ENCODE measurements at places on chromosomes 16 and 17.

DNA sequence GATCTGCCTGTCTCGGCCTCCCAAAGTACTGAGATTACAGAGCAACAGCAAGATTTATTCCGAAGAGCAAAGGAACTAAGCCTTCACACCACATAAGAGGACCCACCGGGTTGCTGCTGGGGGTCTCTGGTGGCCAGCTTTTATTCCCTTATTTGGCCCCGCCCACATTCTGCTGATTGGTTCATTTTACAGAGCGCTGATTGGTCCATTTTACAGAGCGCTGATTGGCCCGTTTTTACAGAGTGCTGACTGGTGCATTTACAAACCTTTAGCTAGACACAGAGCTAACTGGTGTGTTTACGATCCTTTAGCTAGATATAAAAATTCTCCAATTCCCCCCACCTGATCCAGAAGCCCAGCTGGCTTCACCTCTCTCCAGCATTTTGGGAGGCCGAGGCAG, 26.3 kb downstream of the COPRS start:
- DNase-seq, result no peak

DNA sequence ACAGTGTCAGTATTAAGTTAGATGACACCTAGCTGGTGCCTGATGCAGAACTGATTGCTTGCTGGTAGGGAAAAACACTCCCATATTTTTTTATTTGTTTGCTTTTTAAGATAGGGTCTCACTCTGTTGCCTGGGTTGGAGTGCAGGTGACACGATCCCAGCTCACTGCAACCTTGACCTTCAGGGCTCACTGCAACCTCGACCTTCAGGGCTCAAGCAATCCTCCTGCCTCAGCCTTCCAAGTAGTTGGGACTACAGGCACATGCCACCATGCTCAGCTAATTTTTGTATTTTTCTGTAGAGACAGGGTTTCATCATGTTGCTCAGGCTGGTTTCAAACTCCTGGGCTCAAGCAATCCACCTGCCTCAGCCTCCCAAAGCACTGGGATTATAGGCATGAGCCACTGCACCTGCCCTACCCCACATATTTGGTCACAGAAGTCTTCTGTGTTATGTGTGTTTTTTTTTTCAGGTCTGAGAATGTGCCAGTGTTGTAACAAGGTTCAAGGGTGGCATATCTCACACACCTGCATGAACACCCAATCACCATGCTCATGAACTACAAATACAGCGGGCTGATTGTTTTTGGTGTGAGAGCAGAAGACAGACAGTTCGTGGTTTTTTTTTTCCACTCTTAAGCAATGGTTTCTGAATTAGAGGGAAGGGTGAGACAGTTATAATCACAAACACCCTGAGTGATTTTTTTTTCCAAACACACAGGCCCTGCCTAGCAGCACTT, 22.8 kb downstream of the SPAG9 start:
- DNase-seq, result peak; percentile 40

GRCh38 chr16:10521681-10522274, 58.6 kb downstream of the EMP2 start:
- DNase-seq, result peak; percentile 70

- DNase-seq, result no peak
These were observed 195.1 kb downstream of the CDRT15L2 start for GRCh38 chr17:20774472-20775135.

DNA sequence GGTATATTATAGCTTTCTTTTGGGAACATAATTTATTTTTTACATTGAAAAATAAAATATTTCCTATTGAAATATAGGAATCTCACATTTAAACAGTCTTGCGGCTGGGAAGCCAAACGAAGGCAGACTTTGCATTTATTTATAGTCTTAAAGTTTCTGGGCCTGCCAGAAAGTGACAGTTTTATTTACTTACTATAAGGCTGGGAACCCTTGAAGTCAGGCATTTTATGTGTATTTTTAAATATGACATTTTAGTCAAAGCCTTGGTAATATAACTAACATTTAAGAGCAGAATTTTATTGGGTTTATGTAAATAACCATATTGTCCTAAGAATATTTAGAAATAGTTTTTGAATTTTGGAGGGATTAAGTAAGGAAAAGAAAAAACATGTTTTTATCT, 97.5 kb downstream of the TANGO6 start:
- no peak for DNase-seq

GRCh38 chr16:29844575-29845331, 18.3 kb downstream of the CDIPT start:
- DNase-seq, result no peak

GRCh38 chr16:54289945-54290832, 3.6 kb upstream of the IRX3 start:
- DNase-seq, result no peak

- DNase-seq, result peak; percentile 51
These were observed 22.6 kb upstream of the SPATA32 start for GRCh38 chr17:45284176-45285140.

- no peak for DNase-seq
These were observed 252.7 kb downstream of the PARN start for GRCh38 chr16:14377326-14377725.

- no peak for DNase-seq
These were observed 115.1 kb upstream of the TOB1 start for GRCh38 chr17:50981279-50981678.

DNA sequence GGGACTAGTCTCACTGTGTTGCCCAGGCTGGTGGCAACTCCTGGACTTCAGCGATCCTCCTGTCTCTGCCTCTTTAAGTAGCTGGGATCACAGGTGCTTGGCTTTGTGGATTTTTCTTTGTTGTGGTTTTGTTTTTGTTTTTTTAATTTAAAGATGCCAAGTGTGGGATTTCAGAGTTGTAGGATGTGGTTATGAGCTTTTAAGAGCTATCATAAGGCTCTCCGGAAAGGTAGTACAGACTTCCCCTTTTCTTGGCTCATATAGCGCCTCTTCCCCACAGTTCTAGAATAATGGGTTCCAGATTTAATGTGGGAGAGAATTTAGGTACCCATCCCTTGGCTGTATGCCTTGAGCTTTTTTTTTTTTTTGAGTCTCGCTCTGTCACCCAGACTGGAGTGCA, 17.1 kb downstream of the AKAP1 start:
- DNase-seq, result peak; percentile 68

- no peak for DNase-seq
These were observed 3.3 kb upstream of the CARHSP1 start for GRCh38 chr16:8872071-8872470.

GRCh38 chr16:54842743-54843423, 87.8 kb upstream of the IRX5 start:
- DNase-seq, result no peak

DNA sequence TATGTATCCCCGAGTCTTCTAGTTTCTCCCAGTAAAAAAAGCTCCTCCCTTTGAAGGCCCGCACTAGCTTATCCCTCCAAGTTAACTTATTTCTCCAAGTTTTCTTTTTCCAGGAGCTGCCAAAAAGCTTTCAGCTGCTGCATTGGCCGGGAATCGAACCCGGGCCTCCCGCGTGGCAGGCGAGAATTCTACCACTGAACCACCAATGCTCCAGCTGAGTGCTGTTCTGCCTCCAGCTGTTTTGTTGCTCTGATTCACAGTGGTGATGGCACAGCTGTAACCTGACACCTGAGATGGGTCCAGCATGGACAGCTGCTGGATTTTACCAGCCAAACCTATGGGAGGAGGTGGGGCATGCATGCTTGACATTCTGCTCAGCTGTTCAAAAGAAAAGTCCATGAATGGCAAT, 22.1 kb downstream of the VAC14 start:
- DNase-seq, result no peak

DNA sequence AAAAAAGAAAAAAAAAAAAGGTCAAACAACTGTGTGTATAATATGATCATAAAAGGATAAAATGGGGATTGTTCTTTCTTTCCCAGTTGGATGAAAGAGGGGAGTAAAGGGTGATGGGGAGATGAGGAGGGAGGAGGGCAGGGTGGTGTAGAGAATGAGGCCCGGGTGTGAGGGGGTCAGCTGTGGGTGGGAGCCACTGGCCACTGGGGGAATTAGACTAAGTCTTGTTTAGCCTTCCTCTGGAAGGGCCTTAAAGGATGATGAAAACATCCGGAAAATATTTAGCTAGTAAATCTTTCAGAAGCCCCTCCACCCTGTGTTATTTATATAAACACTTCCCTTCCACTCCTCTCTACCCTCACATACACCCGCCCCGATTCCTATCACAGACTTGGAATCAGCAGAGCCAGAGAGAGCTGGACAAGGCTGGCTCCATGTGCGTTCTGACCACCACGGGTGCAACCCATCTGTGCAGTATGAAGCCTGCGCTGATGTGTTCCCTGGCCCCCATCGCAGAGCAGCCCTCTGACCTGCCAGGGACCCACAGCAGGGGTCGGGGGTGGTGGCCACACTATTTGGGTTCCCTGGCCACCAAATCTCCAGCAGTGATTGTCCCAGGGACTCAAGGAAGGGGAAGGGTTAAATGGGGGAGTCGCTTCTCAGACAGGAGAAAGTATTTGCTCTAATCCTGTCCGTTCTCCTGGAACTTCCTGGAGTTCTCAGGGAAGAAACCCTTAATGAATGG, 72.7 kb downstream of the GAS7 start:
- DNase-seq, result no peak

GRCh38 chr16:7315813-7316212, 16.8 kb upstream of the RBFOX1 start:
- no peak for DNase-seq

DNA sequence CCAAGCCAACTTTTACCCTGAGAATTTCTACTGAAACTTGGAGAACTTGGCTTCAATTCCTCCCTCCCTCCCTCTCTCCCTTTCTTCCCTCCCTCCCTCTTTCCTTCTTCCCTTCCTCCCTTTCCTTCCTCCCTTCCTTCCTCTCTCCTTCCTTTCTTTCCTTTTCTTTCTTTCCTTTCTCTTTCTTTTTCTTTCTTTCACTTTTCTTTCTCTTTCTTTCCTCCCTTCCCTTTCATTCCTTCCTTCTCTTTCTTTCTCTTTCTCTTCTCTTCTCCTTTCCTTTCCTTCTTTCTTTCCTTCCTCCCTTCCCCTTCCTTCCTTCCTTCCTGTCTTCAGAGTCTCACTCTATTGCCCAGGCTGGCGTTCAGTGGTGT, 268.1 kb upstream of the SDK2 start:
- no peak for DNase-seq

- DNase-seq, result no peak
These were observed at the start of gene ACSM5 for GRCh38 chr16:20409398-20410120. Gene ACSM5 (plus strand): TSS chr16:20409534. CDS start chr16:20411485, 1,951 bp downstream.

DNA sequence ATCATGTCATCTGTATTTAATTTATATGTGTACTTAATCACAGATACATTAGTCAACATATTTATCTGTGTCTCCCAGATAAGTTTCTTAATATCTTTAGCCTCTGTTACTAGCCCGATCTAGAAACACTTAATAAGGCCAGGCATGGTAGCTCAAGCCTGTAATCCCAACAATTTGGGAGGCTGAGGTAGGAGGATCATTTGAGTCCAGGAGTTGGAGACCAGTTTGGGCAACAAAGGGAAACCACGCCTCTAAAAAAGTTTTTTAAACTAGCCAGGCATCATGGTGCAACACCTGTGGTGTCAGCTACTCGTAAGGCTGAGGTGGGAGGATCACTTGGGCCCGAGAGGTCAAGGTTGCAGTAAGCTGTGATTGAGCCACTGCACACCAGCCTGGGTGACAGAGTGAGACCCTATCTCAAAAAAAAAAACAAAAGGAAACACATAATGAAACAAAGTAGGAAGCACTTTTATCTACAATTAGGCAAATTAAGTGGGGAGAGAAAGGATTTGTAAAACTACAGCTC, 9.4 kb downstream of the SKA2 start:
- no peak for DNase-seq

DNA sequence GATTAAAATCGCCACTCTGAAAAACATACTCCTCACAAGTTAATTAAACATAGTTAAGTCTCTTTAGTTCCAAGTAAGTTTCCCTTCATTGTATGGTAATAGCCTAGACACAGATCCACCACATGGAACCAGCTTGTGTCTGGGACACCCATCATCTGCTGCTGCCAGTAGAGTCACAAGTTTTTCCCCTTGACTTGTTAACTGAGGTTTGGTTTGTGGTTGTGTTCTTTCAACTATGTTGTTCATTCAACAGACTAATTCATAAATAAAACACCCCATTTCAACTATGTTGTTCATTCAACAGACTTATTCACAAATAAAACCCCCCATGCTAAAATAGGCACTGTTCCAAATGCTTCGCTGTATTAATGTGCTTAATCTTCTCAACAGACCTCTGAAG, 24.4 kb downstream of the YWHAE start:
- DNase-seq, result no peak

- DNase-seq, result no peak
These were observed 4.9 kb upstream of the PHAF1 start for GRCh38 chr16:67104845-67105244.

- DNase-seq, result no peak
These were observed 331.1 kb downstream of the SLC39A11 start for GRCh38 chr17:72761431-72761830.

GRCh38 chr16:2692251-2692947, 10.1 kb downstream of the KCTD5 start:
- DNase-seq, result no peak

DNA sequence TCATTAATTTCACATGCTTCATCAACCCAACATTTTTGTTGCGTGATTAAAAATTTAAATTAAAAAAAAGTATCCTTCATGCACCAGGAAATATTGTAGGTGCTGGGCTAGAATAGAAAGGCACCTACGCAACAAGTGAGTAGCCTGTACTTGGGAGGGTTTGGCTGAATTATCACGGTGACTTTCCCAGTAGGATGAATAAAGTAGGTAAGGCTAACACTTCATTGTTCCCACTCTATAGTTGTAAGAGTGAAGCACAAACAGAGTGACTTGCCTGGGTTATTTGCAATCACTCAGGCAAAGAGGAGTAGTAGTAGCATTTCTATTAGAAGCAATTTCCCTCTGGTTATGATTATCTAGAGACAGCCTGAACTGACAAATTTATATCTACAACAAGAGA, 62.5 kb downstream of the DNAH3 start:
- no peak for DNase-seq

DNA sequence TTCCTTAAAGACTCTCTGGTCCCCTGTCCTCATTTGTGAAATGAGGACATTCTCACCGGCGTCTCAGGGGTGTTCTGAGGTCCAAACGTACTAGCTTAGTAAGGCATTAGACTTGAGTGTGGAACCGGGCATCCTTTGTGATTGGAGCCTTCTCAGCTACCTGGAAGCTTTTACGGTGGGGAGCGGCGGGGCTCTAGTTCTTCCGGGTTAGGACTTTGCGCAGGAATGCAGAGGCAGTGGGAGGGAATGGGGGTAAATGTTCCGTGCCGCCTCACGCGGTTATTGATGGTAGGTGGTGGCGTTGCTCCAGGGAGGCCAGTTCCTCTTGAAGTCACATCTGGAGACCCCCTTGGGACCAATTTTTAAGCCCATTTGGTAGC, 113.6 kb downstream of the SNX29 start:
- no peak for DNase-seq

GRCh38 chr16:18050234-18050633, 286.3 kb downstream of the NPIPA8 start:
- DNase-seq, result no peak

GRCh38 chr16:1895068-1895467, 23.1 kb upstream of the MEIOB start:
- no peak for DNase-seq

All from NB4 (cell line).